Progenitor cell of endocrine pancreas (in vitro differentiated cells): ENCODE measurements at places on chromosomes 12 and 14. TPM values are rescaled to one million over a fixed set of nuclear protein-coding genes. Genes with fewer than 3 reads are reported as not detected.

DNA sequence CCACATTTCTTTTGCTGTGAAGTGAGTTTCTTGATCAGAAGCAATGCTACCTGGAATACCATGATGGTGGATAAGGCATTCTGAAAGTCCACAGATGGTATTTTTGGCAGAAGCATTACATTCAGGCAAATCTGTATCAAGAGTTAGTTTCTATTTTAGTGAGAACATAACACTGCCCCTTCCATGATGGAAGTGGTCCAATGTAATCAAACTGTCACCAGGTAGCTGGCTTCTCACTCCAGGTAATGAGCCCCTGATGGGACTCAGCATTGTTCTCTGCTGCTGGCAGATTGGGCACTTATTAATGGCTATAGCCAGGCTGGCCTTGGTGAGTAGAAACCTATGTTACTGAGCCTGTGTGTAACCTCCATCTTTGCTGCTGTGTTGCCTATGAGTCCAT lies 80.7 kb downstream of the KCNA5 start:
- H3K27me3 ChIP-seq, result peaks cover 3% of the 10 kb centered on the region
- H3K27ac ChIP-seq, result no peak overlapping the region
- no peaks in the 10 kb centered on the region for H3K4me1 ChIP-seq
- no peak overlapping the region for H3K4me3 ChIP-seq
- H3K36me3 ChIP-seq, result no peaks in the 10 kb centered on the region

DNA sequence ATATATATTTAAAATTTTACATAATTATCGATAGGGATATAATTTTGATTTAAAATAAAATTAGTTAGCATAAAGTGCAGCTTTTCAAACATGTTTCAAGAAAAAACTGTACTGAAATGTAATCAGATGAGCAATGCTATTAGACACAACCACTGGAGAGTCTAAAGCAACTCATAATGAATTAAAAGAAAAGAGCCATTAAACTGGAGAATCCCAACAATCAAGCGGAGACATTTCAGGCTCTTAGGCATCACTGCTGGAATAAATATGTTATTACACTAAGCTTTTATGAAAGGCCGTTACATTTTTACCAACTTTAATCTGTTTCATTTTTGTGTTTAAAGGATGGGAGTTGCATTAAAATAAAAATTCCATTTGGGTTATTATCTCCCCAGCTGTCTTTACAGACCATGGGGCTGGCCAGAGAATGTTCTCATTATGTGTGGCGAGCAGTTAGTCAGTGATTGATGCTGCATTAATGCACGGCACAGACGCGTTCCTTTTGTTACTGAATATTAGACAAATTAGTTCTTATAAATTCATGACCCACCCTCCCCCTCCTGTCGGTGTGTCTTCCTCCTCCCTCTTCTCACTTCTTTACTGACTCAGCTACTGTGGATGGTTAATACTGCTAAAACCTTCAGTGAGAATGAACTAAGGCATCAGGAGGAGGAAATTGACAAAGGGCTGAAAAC lies 156.8 kb downstream of the PDZRN4 start:
- no peak overlapping the region for H3K4me3 ChIP-seq
- no peaks in the 10 kb centered on the region for H3K36me3 ChIP-seq
- no peaks in the 10 kb centered on the region for H3K27me3 ChIP-seq
- H3K4me1 ChIP-seq, result peaks cover 4% of the 10 kb centered on the region
- no peak for DNase-seq

- no peak overlapping the region for H3K4me3 ChIP-seq
- H3K27ac ChIP-seq, result peak overlapping the region; percentile 46
- no peak for DNase-seq
- H3K4me1 ChIP-seq, result no peaks in the 10 kb centered on the region
- H3K36me3 ChIP-seq, result peaks cover 33% of the 10 kb centered on the region
Measured at GRCh38 chr14:88590173-88590572, 27.3 kb downstream of the ZC3H14 start.

GRCh38 chr12:68893201-68893600 lies 39.8 kb downstream of the CPM start:
- DNase-seq, result no peak
- H3K36me3 ChIP-seq, result peaks cover 4% of the 10 kb centered on the region
- H3K4me3 ChIP-seq, result no peak overlapping the region
- no peaks in the 10 kb centered on the region for H3K27me3 ChIP-seq
- H3K27ac ChIP-seq, result no peak overlapping the region
- peaks cover 6% of the 10 kb centered on the region for H3K4me1 ChIP-seq

DNA sequence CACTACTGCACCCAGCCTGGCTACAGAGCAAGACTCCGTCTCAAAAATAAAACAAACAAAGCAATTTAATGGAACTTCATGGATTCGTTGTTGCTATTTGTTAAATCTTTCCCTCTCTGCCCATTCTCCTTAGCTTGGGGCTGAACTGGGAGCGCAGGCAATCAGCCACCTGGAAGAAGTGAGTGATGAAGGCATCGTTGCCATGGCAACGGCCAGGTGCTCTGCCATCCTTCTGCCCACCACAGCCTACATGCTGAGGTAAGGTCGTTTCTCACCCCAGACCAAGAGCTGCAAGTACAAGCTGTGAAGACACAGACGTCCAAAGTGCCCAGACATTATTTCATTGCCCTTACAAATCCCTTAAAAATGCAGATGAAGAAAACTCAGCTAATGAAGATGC lies 19.1 kb downstream of the AMDHD1 start:
- no peak overlapping the region for H3K27ac ChIP-seq
- H3K36me3 ChIP-seq, result no peaks in the 10 kb centered on the region
- DNase-seq, result no peak
- peaks cover 9% of the 10 kb centered on the region for H3K4me1 ChIP-seq
- no peaks in the 10 kb centered on the region for H3K27me3 ChIP-seq

- no peaks in the 10 kb centered on the region for H3K27me3 ChIP-seq
- H3K4me3 ChIP-seq, result no peak overlapping the region
- no peak overlapping the region for H3K27ac ChIP-seq
Measured at GRCh38 chr12:61213646-61214045, 1046.6 kb upstream of the USP15 start.

DNA sequence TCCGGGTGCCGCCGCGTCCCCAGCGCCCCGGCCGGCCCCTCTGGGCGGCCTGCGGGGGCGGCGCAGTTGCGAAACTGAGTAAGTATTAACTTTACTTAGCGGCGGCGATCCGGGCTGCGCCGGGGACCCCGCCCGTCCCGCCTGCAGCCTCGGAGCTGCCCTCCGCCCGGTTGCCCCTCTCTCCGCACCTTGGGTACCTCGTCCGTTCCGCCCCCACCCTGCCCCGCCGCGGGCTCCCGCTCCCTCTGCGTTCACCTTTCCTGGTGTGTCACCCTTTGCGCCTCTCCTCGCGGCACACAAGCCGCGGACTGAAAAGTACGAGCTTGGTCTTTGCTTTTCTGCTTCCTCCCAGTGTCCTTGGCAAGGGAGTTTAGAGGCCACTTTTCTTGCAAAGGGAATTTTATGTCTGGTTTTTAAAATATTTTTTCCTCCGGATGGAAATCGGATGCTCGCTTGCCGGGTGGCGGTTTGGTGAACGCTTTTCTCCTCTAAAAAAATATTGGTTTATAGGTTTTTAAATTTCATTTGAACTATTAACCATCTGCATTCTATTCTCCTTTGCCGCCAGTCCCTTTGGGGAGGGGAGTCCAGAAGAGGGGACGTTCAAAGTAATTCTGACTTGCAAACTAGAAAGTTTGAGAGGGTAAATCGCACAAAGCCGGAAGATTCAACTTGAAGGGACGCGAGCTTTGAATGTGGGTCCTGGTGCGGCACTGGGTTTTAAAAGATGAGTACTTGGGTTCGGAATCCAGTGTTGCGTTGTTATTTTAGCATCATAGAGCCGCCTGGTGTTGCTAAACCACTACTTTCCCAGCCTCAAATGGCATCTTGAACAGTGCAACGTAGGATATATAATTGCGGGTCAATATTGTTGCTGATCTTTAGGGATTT lies 834 bp downstream of the RASSF8 start:
- peaks cover 2% of the 10 kb centered on the region for H3K27me3 ChIP-seq
- H3K27ac ChIP-seq, result peak overlapping the region; percentile 96
- peaks cover 21% of the 10 kb centered on the region for H3K4me1 ChIP-seq
- peak; percentile 51 for DNase-seq
- peak overlapping the region; percentile 93 for H3K4me3 ChIP-seq

DNA sequence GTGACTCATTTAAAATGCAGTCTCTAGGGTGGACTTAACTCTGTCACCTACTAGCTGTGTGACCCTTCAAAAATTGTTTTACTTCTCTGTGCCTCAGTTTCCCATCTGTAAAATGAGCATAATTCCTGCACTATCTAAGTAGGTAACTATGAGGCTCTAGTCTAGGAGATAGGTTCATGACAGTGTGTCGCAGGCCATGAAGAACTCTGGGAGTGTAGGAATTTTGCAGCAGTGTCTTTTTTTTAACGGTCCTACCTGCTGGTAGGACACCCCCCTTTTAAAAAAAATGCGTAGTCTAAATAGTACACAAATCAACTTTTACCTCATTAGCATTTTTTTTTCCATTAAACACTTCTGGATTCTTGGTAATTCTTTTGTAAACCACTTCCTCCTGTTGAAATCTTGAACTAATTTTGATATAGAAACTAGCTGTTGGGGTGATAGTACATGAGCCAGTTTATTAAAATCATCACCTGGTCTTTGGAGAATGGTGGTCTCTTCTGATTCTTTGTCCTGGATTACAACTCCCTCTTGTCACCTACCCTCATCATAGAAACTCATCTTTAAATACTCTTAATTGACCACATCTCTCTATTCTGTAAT lies 86.0 kb upstream of the SLC38A2 start:
- no peaks in the 10 kb centered on the region for H3K36me3 ChIP-seq
- no peak overlapping the region for H3K4me3 ChIP-seq

DNA sequence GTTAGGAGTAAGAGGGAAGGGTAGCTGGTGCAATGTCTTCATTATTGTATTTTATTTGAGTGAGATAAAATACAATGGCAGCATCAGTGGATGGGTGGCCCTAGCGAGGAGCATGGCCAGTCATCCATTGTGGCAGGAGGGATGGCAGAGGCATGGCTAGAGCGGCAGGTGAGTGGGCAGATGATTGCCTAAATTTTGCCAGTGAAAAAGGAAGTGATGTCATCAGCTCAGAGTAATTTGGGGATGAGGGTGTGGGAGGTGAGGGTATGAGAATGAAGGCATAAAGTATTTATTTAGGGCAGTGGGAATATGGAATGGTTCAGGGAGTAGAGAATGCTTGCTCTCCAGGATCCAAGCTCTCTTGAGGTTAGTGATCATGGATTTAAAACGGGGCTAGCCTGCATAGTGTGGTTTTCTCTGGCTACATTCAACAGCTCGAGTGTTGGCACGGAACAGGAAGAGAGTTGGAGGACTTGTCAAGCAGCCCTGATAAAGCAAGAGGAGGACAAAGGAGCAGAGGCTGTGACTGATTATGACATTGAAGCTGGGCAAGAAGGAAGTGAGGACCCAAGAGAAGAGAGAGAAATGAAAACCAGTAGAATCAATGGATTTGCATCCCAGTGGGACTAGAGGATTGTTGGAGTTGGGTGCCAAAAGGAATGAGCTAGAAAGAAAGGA lies 18.7 kb upstream of the SERPINA6 start:
- H3K4me1 ChIP-seq, result peaks cover 4% of the 10 kb centered on the region
- no peak overlapping the region for H3K27ac ChIP-seq
- H3K27me3 ChIP-seq, result peaks cover 12% of the 10 kb centered on the region

GRCh38 chr12:50612882-50613281 lies 108.1 kb downstream of the DIP2B start:
- H3K27me3 ChIP-seq, result no peaks in the 10 kb centered on the region
- H3K27ac ChIP-seq, result no peak overlapping the region
- H3K4me3 ChIP-seq, result no peak overlapping the region
- no peaks in the 10 kb centered on the region for H3K36me3 ChIP-seq
- peaks cover 2% of the 10 kb centered on the region for H3K4me1 ChIP-seq
- no peak for DNase-seq

DNA sequence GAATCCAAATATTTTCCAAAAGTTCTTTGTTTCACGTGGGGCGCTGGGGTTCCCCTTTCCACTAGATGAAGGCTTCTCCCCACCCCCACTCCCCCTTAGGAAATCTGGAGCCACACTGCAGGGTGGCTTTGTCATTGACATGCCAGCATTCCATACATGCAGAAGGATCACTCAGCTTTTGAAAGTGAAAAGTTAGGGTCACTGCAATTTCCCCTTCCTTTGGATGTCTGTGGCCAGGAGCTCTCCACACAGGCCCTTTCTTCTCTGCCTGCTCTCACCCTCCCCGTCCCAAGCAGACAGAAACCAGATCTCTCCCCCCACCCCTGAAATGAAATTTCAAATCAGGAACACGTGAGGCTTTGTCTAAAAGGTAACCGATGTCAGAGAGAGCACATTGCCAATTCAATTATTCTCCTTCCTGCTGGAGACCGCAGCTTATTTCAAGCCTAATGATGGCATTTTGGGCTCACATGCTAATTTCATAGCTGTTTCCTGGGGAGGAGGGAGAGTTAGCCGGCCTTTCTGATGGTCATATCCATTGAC lies 153.9 kb upstream of the RFLNA start:
- H3K27ac ChIP-seq, result peak overlapping the region; percentile 71
- no peak for DNase-seq
- H3K4me1 ChIP-seq, result peaks cover 37% of the 10 kb centered on the region
- peaks cover 6% of the 10 kb centered on the region for H3K27me3 ChIP-seq

PRB2 gene
- not detected in 2 replicates for total RNA-seq

DUSP6 gene
- total RNA-seq, result 80.1 and 85.8 TPM in 2 replicates

NKX2-1 gene
- 0.80 TPM in 1 of 2 replicates, not detected in the other for total RNA-seq
